ENCODE measurements at places on chromosomes 2 and 18.

DNA sequence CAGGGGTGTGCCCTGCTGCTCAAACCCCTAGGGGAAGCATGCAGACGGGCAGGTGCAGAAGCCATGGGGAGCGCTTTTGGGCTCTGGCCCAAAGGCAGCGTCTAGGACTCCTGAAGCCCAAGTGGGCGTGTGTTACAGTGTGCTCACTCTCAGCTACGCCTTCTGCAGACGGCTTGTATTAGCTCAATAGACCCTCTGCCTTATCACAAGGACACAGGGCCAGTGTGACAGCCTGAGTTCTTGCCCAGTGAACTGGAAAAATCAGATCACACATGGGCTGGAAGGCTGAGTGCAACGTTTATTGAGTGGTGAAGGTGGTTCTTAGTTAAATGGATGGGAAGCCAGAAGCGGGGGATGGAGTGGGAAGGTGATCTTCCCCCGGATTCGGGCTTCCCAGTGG, 210.9 kb downstream of the CDH20 start:
- DNase-seq, result no peak

DNA sequence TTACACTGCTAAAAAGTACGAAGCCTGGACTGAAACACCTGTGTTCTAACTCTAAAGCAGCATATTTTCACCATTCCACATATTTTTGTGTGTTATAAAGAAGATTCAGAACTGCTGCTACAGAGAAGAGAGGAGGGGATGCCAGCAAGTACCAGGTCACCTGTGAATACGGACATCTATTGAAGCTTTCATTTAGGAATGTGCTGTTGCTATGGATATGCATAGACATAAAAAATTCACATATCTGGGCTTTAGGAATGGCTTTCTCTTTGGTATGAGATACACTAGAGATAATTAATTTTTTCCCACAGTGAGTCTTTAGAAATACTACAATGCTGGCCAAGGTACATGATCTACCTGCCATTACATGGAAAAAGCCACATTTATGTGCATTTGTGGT, 238.5 kb downstream of the WDR7 start:
- DNase-seq, result no peak

DNA sequence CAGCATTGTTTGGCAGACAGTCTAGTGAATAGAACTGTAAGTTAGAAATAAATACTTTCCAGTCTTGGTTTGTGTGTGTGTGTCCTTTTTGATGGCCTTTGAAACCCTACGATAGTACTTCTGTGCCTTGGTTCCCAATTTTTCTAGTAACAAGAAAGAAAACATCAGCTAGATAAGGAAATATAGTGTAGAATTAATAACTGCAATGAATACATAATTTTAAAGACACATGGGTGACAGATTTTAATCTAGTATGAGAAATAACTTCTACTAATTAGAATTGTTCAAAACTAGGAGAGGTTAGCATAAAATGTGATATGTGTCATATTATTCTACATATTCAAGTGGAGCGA, 44.5 kb upstream of the NEMP2 start:
- DNase-seq, result no peak

DNA sequence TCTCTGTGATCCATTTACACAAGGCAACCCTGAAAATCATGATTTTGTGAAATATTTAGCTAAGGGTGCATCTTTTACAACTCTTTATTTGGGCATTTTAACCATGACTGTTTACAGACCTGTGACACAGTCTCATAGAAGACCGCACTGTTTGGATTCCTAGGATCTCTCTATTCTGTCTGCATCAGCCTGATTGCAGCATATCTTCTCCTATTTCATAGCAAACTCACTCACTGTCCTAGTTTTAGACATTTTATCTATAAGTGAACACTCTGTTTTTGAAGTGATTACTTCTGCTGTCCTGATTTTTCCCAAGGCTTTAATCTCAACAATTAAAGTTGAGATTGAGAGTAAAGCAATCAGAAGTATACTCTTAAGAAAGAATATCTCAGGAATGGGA, 56.2 kb downstream of the CAVIN2 start:
- DNase-seq, result no peak

- no peak for DNase-seq
Observed at GRCh38 chr2:235951982-235952381, 216.2 kb downstream of the GBX2 start.

GRCh38 chr2:144456680-144457079, 63.2 kb downstream of the ZEB2 start:
- DNase-seq, result peak; percentile 86

- DNase-seq, result no peak
Observed at GRCh38 chr2:142174176-142174575, 43.4 kb upstream of the LRP1B start.

DNA sequence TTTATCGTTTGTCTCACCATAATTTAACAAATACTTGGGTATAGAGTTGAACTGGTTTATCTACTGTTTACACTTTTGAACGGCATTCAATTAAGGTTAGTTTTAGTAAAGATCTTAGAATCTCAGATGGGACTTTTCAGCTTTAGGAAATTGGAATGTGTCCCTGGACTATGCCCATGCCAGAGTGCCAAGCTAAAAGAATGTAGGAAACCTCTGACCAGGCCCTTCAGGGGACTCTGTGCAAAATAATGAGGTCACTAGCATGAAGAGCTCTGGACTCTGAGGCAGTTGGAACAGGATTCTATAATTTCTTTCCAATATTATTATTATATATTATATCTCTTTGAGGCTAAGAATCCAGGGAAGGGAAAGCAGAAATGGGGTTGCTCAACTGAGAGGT, 13.5 kb downstream of the DIS3L2 start:
- DNase-seq, result no peak

DNA sequence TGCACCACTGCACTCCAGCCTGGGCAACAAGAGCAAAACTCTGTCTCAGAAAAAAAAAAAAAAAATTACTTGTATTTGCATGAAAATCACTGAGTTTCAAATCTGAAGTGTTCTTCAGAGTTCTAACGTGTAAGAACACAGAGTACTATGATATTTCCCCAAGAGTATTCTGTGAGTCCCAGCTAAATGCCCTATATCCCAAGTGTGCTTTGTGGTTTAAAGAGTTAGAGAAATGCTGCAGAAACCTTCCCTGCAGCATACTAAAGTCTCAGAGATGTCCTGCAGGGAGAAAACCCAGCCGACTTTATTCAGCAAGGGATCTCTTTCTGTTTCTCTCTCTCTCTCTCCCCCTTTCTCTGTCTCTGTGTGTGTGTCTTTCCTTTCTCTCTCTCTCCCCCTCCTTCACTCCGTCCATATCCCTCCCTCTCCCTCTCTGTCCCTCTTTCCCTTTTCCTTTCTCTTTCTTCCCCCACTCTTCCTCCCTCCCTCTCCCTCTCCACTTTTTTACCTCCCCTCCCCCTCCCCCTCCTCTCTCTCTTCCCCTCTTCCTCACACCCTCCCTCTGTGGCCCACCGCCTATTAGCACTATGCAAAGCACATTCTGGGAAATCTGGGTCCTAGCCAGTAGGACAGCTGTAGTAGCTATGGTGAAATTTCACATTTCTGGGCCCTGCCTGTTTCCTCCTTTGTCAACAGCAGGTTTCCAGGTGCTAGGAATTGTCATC, 54.2 kb downstream of the ACTR2 start:
- DNase-seq, result peak; percentile 42

DNA sequence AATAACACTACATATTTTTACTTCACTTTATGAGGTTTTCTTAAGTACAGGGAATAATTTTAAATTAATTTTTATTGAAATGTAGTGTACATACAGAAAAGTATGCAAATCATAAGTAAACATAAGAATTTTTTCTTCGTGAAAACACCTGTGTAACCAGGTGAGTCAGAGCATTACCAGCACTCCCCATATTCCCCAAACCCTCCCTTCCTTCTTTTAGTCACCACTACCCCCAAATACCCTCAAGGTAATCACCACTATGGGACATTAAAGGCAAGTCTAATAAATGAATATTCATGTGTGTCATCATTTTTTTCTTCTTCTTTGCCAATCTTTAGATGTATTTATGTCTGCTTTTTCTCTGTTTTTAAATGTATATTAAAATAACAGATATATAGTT, 139.9 kb upstream of the LTBP1 start:
- DNase-seq, result no peak

GRCh38 chr2:204510709-204511420, 34.4 kb upstream of the PARD3B start:
- no peak for DNase-seq

DNA sequence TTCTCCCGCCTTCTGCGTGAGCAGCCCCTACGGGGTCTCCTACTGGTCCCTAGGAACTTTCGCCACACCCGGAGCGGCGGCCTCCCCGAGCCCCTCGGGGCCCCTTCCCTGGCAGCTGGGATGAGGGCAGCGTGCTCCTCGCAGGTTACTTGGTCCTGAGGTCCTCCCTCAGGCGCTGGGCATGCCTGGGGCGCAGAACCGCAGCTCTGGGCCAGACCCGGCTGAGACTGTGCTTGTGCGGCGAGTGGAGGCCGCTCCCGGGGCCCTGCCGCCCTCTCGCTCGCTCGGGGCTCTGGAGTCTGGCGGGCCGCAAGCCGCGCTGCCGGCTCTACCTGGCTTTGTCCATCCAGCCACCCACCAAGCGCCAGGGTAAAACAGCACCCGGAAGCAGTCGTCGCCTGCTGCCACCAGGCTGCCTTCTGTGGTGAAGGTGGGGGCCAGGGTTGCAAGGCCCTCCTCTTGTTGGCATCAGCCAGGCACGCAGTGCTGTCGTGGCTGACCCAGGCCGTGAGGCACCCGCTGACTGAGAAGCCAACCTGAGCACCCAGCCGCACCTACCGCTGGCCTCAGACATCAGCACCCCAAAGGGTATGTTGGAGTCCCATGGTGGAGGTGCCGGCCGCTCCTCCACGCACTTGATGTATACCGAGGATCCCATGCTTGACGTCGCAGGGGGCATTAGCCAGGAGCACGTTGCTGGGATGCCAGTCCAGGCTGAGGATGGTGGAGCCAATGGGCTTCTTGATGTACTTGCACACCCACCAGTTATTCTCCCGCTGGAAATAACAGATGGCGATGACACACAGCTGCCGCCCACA, 46.1 kb upstream of the PTH2R start:
- DNase-seq, result no peak

GRCh38 chr2:211900000-211900399, 638.6 kb downstream of the ERBB4 start:
- DNase-seq, result peak; percentile 35

- peak; percentile 33 for DNase-seq
Observed at GRCh38 chr2:191299010-191299409, 53.8 kb downstream of the MYO1B start.

DNA sequence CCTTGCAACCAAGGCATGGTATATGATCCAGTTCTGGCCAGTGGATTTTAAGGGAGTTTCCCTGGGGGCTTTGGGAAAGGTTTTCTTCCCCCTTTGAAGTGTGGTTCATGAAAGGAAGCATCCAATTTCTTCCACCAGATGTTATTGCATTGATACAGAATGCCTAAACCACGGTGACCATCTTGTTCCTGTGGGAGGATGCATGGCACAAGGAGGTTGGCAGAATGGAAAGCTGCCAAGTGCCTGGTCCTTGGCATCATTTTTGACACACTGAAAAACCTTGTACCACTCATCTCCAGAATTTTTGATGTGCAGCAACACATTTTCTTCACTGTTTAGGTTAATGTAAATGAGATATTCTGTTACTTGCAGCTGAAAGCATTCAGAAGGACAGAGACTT, 55.2 kb upstream of the CXCR4 start:
- DNase-seq, result no peak

GRCh38 chr18:47550611-47551010, 299.2 kb upstream of the SKOR2 start:
- no peak for DNase-seq

- peak; percentile 31 for DNase-seq
Observed at GRCh38 chr2:164287056-164287455, 334.2 kb downstream of the GRB14 start.

DNA sequence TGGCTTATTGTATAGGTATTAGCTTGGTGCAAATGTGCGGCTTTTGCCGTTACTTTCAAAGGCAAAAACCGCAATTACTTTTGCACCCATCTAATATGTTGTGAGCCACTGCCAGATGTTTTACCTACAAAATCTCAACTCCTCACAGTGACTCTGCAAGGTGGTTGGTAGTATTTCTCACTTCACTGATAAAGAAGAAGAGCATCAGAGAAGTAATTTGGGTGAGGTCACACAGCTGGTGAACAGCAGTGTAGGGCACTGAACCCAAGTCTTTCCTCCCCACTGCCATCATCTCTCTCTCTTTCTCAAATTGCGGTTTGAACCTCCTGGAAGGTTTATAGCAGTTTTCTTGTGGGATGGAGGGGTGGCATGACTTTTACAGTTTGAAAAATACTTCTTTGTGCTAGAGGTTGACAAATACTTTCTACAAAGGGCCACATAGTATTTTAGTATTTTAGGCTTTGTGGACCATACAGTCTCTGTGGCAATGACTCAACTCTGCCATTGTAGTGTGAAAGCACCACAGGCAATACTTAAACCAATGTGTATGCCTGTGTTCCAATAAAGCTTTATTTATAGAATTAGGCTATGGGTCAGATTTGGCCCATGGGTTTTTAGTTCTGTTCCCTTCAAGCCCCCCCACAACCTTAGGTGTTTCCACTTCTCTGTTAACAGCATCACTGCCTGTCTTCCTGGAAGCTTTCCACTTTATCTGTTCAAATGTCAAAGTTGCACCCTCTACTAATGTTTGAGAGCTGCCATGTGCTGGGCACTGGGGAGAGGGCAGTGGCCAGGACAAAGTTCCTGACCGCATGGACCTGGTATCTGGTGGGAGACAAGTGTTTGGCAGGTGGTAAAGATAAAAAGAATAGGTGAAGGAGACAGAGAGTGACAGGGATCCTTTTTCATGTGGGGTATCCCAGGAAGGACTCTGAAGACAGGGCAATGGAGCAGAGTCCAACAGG, 30.1 kb downstream of the FHOD3 start:
- no peak for DNase-seq

DNA sequence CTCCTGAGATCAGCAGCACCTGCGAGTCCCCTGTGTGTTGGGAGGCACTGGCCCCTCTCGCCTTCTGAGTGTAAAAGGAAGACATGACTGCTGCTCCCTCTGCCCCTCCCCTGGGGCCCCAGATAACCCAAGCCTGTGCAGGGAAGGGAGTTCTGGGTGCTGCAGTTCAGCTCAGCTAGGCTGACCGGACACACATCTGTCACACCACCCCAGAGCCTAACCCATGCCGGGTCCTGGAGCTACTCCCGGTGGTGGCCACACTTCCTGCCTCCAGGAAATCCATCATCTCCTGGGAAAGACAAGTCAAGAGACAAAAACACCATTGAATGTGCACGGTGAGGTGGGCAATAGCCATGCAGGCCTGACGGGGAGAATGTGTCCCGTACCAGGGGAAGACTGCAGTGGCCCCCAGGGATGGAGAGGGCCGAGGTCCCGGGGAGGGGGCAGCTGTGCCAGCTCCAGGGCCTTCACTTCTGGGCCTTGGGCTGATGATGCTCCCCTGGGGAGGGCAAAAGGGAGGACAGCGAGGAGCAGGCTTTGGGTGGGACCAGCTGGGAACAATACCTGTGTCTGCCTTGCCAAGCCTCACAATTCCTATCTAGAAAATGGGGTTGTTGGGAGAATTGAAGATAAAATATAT, 210.6 kb downstream of the TFCP2L1 start:
- no peak for DNase-seq

DNA sequence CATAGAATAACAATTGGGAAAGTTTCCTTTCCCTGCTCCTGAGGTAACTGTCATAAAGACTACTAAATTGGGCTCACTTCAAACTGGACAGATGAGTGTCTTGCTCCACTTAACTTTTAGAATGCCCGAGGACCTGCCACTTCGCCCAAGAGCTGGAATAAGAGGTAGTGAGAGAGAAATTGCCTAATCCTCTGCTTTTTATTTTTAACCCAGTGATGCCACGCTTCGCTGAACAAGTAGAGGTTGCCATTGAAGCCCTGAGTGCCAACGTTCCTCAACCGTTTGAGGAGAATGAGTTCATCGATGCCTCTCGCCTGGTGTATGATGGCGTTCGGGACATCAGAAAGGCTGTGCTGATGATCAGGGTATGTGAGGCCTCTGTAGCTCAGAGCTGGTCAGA, 269.4 kb upstream of the LRRTM1 start:
- no peak for DNase-seq

GRCh38 chr2:96866986-96867755, 2.7 kb downstream of the SEMA4C start:
- no peak for DNase-seq

Measured in A673 (cell line).